ENCODE measurements at places on chromosomes 2 and 18.

DNA sequence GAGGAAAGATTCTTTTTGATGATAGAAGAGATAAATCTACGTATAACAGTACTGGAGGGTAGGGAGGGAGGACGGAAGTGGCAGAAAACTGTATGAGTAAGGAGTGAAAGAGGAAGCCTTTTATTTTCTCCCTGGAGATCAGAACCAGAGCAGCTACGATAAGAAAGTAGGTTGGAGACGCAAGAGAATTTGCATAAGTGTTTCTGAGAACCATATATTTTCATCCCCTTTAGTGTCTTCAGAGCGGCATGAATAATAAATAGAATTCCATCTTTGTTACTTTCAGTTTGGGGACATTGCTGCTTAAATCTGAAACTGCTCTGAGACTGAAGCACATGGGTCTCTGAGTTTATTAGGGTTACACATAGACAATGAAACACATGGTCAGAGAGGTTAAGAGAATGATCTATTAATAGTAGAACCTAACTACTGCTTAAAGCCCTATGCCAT, 230.2 kb upstream of the TNP1 start:
- no peak for DNase-seq

DNA sequence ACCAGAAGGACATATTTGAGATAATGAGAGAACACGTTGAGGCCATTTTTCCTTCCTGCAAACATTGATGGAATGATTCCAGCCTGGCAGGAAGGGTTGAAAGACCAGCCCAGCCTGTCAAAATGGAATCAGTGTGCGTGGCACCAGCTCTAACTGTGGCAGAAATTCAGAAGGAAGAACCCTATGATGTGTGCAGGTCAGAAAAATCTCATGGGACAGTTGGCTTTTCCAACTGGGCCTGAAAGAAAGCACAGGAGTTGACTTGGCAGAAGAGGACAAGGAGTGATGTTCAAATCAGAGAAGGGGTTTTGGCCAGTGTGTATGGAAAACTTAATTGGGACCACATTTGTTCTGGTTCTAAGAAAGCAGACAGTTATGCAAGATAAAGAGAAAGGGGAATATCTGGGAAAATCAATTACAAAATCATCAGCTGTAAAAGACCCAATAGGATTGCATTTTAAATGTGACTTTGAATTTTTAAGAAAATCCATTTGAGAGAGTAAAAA, 192.8 kb upstream of the PID1 start:
- no peak for DNase-seq

GRCh38 chr2:140770645-140771044, 1360.2 kb downstream of the LRP1B start:
- no peak for DNase-seq

DNA sequence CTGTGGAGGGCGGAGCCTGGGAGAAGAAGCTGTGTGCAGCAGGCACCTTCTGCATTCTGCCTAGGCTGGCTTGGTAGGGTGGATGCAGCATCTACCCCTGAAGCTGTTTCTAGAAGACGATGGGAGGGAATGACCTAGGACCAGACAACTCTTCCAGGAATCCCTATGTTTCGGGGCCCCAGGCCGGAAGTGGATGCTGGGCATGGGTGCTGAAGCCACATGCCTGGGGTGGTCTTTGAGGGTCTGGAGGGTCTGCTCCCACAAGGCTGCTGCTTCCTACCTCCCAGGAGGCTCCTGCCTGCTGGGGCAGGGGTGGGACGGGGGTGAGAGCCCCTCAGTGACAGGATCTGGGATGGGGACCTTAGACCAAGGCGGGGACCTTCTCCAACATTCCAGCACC, 61.0 kb downstream of the CIB4 start:
- DNase-seq = no peak

DNA sequence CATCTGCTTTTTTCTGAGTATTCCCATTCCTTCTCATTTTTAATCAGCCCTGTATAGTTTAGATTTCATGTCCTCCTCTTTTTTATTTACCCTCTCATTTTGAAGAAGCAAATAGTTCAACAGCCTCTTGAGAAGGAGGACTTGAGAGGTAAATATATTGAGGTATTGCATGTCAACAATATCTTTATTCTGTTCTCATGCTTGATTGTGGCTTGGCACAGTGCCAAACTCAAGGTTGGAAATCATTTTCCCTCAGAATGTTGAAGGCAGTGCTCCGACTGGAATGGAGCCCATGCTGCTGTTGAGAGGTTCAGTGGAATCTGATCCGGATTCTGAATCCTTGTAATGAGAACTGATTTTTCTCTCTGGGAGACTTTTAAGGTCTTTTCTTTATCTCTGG, 31.0 kb upstream of the GALNT3 start:
- no peak for DNase-seq

GRCh38 chr2:64751286-64752260, 97.9 kb upstream of the SERTAD2 start:
- peak; percentile 99 for DNase-seq

- no peak for DNase-seq
These were observed 34.6 kb upstream of the RNF125 start for GRCh38 chr18:31983976-31984375.

DNA sequence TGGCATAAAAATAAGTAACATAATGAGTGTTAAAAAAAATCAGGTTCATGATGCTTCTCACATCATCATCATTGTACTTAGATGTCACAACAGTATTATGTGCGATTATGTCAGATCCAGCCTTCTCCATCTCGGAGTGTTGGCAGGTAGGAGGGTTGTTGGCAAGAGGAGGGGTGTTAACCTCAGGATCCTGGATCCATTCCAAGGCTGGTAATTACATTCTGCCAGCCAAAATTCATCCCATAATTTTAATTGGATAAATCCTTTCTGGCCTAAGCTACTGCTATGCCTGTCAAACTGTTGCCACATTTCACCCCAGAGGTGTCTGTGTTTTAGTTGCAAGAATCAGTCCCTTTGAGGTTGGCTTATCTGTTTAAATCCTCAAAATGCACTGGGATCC, 891 bp upstream of the FTCDNL1 start:
- DNase-seq = peak; percentile 88

DNA sequence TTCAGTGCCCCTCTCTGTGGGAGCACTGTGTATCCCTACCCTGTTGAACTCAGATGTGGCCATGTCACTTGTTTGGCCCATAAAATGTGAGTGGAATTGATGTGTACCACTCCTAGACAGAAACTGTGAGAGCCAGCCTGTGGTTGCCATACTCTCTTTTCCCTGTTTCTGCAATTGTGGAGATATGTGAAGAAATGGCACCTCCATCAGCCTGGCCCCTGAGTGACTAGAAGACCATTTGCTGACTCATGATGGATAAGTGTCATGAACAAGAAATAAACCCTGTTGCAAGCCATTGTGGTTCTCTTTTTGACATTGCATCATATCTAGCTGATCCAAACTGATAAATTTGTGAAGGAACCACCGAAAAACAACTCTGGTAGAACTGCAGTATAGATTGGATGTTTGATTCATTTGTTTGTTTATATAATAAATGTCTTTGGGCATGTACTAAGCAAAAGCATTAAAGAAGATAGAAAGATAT, 214.5 kb upstream of the FBXO11 start:
- no peak for DNase-seq

- DNase-seq = no peak
These were observed 1.3 kb downstream of the CEP68 start for GRCh38 chr2:65057391-65058052.

DNA sequence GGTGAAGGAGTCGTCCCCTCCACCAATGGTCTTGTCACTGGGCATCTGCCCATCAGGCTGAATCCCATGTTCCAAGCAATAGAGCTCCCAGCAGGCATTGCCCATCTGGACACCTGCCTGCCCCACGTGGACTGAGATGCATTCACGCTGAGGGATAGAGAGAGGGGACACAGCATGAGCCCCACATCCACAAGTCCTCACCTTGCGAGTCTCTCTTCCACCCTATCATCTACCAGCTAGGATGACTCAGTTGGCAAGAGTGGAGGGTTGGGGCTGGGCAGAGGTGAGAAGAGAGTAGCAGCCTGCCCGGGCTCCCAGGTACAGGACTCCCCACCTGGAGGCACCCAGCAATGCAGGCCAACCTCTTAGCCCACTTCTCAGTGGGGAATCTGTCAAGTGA, 959 bp upstream of the TUBA4B start:
- no peak for DNase-seq

GRCh38 chr2:189183170-189183569, 3.6 kb upstream of the COL5A2 start:
- DNase-seq = no peak

- no peak for DNase-seq
These were observed 168.6 kb downstream of the HDAC4 start for GRCh38 chr2:239232195-239232578.

DNA sequence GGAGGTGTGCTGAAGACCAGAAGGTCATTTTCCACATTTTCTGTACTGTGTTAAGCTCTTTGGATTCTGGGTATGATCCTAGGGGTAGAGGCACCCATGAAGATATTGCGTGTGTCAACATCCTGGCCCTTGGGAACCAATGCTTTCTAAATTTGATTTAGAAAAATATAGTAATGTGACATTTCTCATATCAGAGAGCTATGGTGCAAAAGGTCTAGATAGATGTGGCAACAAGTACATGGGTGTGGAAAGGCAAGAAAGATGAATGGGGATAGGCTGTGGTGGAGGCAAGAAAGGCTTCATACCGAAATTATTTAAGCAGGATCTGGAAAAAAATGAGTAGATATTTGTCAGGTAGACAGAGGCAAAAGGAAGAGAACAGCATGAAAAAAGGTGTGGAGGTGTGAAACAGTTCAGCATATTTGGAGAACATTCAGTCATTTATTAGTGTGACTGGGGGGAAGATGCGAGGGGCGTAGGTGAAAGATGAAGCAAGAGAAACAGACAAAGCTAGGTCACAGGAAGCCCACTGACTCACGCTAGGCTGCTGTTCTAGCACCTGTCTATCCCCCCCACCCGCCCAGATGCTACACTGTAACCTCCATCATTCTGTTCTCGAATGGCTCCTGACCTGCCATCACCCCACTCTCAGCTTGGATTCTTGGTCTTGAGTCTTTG, 11.7 kb downstream of the DOK1 start:
- no peak for DNase-seq

DNA sequence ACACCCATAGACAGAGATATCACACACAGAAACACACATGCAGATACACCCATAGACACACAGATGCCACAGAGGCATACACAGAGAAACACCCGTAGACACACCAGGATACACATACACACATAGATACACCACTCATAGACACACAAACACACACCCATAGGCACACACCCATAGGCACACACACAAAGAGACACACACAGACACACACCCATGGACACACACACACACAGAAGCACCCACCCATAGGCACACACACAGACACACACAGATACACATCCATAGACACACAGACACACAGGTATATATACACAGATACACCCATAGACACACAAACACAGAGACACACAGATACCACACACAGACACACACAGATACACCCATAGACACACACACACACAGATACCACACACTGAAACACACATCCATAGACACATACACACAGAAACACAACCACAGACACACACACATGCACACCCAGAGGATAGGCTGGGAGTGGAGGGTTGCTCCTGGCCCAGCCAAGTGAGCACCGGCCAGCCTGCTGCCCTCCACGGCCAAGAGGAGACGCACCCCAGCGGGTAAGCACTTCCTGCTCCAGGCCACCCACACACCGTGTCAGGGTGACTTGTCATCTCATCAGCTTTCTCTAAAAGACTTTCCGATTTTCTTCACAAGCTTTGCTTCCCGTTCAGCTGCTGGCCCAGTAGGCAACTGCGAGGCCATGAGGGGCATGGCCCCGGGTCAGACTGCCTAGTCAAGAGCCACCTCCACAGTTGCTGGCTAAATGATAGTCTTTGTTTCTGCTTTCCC, 14.1 kb upstream of the CNNM3 start:
- DNase-seq = no peak

- no peak for DNase-seq
These were observed 61.4 kb upstream of the ASAP2 start for GRCh38 chr2:9145109-9145751.

DNA sequence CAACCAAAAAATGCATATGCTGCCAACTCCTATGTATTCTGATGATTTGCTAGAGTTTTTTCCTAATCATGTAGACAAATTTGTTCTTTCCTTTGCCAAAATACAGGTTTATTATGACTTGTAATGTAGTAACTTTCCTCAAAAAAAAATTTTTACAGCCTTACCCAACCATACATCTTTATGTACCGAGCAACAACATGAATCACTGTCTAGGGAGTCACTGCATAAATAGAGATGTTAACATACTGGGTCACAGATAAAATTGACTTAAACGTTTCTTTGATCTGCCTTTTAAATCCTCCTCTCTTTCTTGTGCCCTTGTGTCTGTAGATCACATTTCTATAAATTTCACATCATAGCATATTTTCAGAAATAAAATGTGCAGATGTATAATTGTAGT, 143.6 kb downstream of the MBD2 start:
- no peak for DNase-seq

- DNase-seq = no peak
These were observed 19.6 kb upstream of the INO80D start for GRCh38 chr2:206105541-206105940.

GRCh38 chr2:129331638-129332037, 647.8 kb upstream of the RAB6C start:
- DNase-seq = no peak

GRCh38 chr2:127170452-127171197, 49.5 kb downstream of the CYP27C1 start:
- DNase-seq = no peak

DNA sequence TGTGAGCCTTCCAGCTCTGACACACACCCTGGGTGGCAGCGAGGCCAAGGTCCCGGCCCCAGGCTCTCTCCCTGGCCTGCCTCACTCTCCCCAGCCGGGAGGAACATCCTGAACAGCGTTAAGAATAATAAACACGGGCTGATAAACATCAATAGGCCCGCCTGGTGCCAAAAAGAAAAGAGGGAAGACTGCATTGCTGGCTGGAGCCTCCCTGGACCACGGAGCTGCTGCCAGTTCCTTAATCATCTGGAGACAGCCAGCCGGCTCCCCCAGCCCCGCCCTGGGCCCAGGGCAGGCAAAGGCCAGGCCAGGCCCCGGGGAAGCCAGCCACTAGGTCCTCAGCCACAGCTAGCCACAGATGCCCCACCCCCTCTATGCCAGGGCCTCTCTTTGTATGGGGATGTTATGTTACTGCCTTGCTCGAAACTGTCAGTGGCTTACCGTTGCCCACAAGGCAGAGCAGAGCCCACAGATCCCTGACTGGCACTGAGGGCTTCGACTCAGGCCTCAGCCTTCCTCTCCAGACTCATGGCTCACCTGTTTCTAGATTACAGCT, 293.7 kb downstream of the DYSF start:
- peak; percentile 46 for DNase-seq

- DNase-seq = no peak
These were observed 266.2 kb downstream of the PHLPP1 start for GRCh38 chr18:62981566-62981965.

- no peak for DNase-seq
These were observed 8.7 kb upstream of the SERPINB13 start for GRCh38 chr18:63578357-63578958.

- DNase-seq = no peak
These were observed 101.9 kb downstream of the FOXI3 start for GRCh38 chr2:88350331-88351248.

DNA sequence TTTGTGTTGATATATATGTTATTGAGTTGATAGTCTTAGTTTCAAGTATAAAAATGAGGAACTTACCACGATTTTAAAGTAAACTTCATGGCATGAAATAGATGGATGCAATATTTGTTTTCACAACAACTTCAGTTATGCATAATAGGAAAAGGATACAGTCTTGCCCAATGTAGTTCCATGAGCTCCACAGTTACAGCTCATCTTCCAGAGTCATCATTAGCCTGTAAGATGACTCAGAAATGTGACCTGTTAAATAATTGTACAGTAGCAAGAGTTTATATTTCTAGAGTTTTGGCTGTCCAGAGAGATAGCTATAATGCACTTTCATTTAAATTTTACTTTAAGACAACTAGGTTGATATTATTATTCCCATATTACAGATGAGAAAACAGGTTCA, 80.9 kb upstream of the ARHGAP28 start:
- no peak for DNase-seq
